ENCODE measurements at places on chromosomes 2 and 18.

DNA sequence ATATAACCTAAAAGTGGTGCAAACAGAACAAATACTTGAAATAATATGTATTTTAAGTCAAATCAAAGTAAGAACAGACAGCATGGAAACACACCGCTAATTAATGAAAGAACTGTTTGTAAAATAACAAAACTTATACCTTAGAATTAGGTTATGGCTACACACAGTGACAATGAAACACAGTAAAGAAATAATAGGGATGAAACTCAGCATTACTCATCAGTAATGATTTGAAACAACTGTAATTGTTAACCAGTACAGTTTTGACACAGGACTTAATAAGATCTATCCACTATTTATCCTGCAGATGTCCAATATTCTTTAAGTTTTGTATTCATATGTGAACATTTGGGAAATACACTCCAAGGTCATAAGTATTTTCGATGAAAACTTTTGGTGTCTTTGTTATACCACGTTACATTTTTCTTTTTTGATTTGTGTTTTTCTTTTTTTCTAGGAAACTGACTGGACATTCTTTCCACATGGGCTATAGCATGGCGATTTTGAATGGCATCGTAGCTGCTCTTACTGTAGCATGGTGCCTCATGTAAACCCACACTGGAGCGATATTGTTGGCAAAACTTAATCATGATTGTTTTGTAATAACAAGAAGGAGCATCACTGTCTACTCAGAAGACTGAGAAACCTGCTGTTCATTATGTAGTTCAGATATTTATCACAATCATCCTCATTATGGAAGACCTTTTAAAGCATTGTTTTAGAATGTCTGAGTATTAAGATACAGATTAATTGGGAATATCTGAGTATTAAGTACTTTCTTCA, 41.1 kb downstream of the ARL6IP6 start:
- DNase-seq: no peak

DNA sequence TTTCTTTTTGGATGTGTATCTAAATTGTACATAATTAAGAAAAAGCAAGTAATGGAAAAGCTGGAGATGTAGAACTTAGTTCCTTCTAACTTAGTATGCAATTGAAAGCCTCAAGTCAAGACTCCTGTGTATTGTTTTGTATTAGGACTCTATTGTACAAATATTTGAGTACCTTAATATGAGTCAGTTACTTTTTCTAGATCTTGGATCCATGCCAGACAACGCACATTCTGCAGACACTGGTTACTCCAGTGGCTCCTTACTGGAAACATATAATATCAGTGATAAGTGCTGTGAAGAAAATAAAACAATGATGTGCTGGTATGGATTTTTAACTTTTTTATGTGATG, 1.5 kb downstream of the SLC39A10 start:
- no peak for DNase-seq

DNA sequence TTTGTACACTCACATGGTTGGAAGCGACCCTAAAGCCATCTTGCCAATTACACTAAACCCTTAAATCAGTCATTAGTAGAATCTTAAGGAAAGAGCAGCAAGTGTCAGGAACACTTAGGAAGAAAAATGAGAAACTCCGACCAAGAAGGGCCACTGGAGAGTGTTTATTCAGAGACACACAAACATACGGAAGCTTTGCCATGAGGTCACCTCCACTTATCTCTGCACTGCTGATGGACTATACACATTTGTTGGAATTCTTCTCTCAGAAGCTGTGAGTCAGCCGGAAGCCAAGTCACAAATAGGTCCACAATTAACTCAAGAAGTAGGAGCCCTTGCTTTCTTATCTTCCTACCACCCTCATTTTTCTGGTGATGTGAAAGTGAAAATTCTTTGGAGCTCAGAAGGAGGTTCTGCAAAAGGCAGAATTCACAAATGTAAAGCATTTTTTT, 21.6 kb downstream of the BMP10 start:
- no peak for DNase-seq

DNA sequence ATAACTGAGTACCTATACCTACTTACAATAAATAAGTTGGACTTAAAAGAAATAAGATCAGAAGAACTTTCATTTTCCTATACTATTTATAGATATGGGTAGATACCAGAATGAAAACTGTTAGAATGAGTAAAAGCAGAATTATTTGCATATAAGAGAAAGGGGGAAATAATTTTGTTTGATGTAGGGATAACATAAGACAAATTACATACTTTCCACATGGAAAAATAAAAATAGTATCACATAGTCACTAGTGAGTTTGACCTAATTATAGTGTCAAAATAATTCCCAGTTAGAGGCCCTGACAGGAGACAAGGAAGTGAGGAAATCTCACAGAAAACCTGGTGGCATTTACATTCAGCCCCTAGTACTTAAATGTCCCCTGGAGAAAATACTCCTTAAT, 28.6 kb downstream of the KCMF1 start:
- no peak for DNase-seq

DNA sequence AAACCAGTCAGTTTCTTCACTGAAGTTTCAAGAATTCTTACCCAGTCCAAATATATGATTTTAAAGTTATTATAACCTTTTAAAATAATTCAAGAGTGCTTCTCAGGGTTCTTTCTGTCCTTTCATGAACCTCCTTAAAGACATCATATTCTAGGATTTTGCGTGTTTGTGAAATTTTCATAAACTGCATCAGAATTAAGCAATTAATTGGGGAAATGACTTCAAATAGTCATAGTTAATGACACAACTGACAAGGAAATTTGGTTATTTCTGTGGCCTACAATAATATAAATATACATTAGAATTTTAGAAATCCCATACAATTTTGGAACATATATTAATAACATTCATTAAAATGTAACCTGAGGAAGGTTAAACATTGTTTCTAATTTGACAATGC, 10.5 kb downstream of the CYP27A1 start:
- no peak for DNase-seq

DNA sequence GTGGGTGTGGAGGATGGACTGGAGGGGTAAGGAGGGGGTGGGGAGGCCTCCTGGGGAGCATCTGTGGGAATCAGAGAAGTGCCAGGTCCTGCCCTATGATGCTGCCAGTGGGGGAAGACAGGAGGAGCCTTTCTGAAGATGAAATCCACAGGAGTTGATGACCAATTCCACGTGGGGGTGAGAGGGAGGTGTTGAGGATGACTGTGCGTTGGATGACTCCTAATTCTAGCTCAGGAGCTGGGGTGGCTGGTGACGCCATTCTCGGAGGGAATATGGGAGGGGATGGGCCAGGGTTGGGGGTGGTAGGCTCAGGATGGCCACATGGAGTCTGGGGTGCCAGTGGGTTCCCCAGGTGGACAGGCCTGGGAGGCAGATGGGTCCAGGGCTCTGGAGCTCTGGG, 32.3 kb downstream of the EMX1 start:
- no peak for DNase-seq

DNA sequence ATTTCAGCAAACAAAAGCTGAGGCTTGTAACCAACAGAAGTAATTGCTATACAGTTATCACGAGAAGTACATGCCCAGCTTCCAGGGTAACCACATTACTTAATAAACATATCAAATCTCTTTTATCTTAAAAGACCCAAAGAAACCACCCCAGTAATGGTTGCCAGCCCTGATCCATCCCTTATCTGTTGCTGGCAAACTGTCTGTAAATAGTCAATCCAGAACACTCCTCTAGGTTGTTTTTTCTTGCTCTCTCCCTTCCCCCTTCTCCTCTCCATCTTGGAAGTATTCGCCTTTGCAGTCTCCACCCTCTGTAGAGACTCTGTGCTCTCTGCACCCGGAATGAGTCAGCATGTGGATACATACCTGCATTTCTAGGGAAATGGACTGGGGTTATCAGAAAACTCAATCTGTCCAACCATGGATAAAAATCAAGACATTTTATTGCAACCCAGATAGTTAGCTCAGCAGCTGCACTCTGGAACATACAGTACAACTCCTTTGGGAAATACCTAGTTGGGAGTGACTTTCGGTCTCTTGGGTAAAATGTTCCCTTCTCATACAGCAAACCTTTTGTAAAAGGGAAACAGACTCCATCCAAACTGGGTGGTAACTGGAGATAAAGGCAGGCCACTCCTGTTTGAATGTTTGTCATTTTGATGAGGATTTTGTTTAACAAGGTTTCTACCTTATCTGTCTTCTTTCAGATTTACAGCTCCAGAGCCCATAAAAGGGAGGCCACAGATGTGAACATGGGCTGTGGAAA, 123.5 kb upstream of the FOSL2 start:
- DNase-seq: no peak

DNA sequence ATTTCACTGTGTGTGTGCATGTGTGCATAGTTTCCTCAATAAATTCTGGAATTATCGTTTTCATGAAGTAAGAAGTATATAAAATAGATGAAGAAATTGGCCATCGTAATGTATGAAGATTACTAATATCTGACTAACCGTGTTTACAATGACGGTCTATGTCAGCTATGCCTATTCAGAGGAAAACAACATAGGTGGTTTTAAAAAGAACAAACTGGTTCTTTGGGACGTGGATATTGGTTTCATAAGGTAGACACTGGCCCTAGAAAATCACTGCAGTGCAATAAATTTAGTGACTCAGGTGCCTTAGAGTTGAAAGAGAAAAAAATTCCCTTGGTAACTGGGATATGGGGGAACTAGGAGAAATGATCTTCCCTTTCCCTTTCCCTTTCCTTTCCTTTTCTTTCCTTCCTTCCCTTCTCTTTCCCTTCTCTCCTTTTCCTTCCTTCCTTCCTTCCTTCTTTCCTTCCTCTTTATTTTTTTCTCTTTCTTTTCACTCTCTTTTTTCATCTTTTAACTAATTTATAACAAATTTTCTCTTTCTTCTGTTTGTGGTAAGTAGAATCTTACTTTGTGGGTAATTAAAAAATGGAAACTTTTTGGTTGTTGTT, 36.4 kb downstream of the MAP2 start:
- no peak for DNase-seq

GRCh38 chr2:219886615-219887014, 259.2 kb downstream of the SLC4A3 start:
- no peak for DNase-seq

- peak; percentile 21 for DNase-seq
Measured at GRCh38 chr2:131104487-131105155, 515 bp upstream of the PLEKHB2 start.

DNA sequence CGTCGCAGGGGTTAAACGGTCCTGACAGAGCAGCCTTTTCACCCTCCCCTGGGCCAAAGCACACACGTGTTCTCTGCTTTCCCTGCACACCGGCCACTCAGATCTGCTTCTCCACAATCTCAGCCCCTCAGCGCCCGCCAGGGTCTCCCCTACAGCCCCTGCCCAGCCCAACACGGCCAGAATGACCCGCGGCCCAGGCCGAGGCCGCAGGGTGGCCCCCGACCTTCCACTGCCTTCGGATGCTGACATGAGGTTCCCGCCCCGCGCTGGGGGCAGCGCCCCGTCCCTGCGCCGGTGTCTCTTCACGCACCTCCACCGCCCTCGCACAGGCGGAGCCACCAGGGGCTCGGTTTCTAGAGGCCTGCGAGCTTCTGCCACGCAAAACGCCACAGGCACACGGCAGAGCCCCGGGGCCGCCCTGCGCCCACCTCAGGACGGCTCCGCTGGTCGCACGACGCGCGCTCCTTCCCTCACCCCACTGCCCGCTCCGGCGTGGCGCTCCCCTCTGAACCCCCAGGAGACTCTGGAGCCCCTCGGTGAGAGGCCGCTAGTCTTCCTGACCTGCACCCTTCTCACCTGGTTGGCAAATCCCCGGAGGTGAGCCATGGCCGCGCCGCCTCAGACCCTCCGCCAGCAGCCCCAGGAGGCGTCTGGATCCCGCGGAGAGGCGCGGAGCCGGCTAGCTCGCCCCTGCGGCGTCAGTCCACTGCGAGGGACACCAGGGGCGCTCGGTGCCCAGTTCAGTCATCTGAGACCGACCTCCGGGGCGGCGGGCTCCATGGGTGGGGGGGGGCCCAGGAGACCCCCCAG, 749 bp downstream of the STK25 start:
- peak; percentile 31 for DNase-seq

GRCh38 chr2:220046507-220046906, 419.1 kb downstream of the SLC4A3 start:
- no peak for DNase-seq

DNA sequence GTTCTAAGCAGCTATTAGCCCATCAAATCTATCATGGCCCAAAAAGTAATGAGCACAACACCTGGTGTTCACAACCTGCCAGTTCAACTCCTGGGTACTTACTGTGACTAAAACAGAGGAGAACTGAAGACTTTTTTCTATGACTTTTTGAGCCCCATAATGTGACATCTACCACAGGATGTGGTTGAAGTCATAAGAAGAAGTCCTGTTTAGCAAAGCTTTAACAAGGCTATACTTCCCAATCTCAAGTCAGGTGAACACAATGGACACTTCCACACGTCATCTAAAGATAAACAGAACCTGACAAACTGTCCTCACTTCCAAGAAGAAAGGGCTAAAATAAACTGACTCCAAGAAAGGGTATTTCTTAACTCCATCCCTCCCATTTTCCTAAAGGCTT, 138.8 kb downstream of the ATAD2B start:
- DNase-seq: peak; percentile 40

- no peak for DNase-seq
Measured at GRCh38 chr2:120937686-120938044, 202.0 kb downstream of the GLI2 start.

- DNase-seq: no peak
Measured at GRCh38 chr2:181910028-181910831, 18.7 kb downstream of the ITPRID2 start.

- peak; percentile 59 for DNase-seq
Measured at GRCh38 chr2:105798595-105798994, 53.9 kb downstream of the NCK2 start.

- no peak for DNase-seq
Measured at GRCh38 chr2:187529977-187530721, 24.1 kb downstream of the TFPI start.

DNA sequence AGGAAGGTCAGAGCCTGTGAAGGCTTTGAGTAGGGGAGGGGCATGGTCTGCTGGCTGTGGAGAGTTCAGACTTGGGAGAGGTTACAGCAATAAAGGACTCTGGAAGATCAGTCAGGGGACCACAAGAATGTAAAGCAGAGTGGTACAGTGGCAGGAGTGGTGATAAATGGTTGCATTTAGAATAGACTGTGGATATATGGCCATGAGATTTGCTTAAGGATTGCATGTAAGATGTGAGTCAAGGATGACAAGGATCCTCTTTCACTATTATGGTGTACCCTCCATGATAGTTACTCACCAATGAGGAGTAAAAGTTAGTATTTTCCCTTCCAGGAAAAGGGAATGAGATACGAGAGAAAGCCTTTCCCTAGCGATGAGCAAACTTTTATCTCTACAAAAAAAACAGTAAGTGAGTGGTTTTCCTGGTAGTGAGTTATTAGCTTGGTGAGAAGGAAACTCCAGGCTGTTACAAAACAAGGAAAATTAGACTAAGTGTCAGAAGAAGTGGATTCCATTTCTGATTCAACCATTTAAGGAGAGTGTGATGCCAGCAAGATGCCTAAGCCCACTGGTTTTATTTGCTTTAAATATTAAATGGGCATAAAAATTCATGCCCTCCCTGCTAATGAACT, 818.0 kb upstream of the ACVR2A start:
- no peak for DNase-seq
